Muscle of leg (tissue), 16 donors: ENCODE measurements at places on chromosomes 12 and 14. TPM values are rescaled to one million over a fixed set of nuclear protein-coding genes. Genes with fewer than 3 reads are reported as not detected.

Gene COPZ1
- 138 TPM for polyA plus RNA-seq

Gene DDX54
- 80.8 TPM for polyA plus RNA-seq

Gene TRIM9
- polyA plus RNA-seq, result 0.29 TPM

Gene KRT85
- polyA plus RNA-seq, result not detected

GRCh38 chr12:113465808-113466453 lies 5.7 kb downstream of the LHX5 start:
- no peaks in the 10 kb centered on the region for H3K36me3 ChIP-seq
- H3K27ac ChIP-seq, result no peak overlapping the region
- peaks cover 15% of the 10 kb centered on the region for H3K4me1 ChIP-seq
- H3K27me3 ChIP-seq, result peaks cover 96% of the 10 kb centered on the region
- H3K4me3 ChIP-seq, result no peak overlapping the region
- DNase-seq, result no peak

DNA sequence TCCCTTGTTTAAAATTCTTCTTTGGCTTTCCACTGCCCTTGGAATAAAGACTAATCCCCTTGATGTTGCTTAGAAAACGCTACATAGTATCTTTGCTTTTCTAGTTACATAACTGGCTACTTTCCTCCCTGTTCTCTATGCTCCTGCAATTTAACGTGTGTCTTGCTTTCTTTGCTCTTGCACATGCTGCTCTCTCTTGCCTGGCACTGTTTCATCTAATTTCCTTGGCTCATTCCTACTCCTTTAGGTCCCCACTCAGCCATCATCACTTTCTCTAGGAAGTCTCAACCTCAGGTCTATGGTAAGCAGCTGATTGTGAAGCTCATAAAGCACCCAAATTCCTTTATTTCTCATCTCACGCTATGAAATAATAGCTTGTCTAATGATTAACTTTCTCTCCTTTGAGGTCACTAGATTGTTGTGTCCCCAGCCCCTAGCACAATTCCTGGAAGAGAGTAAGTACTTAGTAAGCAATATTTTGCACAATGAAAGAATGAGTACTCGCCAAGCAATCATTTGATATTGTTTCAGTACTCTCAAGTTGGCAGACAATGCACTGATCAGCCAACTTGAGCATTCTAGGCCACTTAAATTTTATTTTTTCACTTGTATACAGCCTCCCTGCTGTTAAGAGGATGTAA lies 3.3 kb downstream of the ALDH6A1 start:
- peak overlapping the region; percentile 9 for H3K27ac ChIP-seq
- peak; percentile 10 for DNase-seq
- no peaks in the 10 kb centered on the region for H3K27me3 ChIP-seq
- peaks cover 9% of the 10 kb centered on the region for H3K4me1 ChIP-seq
- no peaks in the 10 kb centered on the region for H3K36me3 ChIP-seq

- no peaks in the 10 kb centered on the region for H3K4me1 ChIP-seq
- no peak overlapping the region for H3K4me3 ChIP-seq
- DNase-seq, result peak; percentile 95
- no peaks in the 10 kb centered on the region for H3K36me3 ChIP-seq
- H3K27me3 ChIP-seq, result no peaks in the 10 kb centered on the region
- H3K27ac ChIP-seq, result no peak overlapping the region
Measured at GRCh38 chr12:55619354-55620138, 17.1 kb upstream of the OR10P1 start.
